ENCODE measurements at places on chromosomes 3 and 15.

- no peak for DNase-seq
Observed at GRCh38 chr3:15399970-15400369, 27.4 kb downstream of the METTL6 start.

DNA sequence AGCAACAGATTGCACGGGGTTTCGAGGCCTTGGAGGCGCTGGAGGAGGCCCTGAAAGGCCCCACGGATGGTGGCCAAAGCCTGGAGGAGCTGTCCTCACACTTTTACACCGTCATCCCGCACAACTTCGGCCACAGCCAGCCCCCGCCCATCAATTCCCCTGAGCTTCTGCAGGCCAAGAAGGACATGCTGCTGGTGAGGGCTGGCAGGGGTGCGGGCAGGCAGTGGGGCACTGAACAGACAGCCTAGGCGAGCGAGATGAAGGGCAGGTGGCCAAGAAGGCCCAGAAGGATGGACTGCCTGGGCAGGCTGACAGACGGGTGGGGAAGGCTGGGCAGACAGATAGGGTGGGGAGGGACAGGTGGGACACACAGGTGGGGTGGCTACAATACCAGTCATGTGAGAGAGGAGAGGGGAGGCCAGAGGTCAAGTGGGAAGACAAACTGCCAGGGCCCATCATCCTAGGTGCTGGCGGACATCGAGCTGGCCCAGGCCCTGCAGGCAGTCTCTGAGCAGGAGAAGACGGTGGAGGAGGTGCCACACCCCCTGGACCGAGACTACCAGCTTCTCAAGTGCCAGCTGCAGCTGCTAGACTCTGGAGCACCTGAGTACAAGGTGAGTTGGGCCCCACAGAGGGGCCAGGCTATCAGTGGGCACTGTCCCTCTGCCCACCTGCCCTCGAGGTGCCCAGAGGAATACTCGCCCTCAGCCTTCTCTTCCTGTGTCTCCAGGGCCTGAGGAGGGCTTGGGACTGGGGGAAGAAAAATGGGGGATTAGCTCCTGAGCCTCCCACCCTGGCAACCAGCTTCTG is 3.1 kb downstream of the PARP3 start:
- DNase-seq: no peak

DNA sequence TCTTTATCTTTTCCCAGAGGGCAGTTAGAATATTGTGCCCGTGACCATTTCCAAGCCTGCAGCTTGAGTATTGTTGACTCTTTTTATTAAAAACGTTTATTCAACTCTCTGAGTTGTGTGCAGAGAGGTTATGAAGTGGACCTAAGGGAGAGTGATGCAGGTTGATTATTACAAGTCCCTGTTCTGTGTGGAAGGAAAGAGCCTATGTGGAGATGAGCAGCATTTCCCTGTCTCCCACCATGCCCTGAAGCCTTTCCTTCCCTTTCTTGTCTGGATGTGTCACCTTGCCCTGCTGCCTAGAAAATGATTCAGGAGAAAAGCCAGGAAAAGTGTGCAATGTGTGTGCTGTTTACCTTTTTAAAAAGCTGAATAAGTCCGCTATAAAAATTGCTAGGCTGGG is 19.4 kb downstream of the ZPLD1 start:
- DNase-seq: no peak

DNA sequence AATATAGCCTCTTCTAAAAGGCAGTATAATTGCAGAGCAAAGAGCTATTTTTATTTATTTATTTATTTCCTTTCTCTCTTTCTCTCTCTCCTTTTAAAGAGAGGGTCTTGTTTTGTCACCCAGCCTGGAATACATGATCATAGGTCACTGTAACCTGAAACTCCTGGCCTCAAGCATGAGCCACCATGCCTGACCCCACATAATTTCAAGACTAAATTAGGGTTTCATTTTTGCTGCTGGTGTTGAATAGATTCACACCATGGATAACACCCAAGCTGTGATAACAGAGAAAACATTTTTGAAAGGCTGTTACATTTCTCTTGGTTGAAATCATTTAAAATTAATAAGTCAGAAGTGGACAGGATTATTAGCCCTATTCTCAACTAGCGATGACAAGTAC is 131.6 kb downstream of the LEKR1 start:
- DNase-seq: no peak

DNA sequence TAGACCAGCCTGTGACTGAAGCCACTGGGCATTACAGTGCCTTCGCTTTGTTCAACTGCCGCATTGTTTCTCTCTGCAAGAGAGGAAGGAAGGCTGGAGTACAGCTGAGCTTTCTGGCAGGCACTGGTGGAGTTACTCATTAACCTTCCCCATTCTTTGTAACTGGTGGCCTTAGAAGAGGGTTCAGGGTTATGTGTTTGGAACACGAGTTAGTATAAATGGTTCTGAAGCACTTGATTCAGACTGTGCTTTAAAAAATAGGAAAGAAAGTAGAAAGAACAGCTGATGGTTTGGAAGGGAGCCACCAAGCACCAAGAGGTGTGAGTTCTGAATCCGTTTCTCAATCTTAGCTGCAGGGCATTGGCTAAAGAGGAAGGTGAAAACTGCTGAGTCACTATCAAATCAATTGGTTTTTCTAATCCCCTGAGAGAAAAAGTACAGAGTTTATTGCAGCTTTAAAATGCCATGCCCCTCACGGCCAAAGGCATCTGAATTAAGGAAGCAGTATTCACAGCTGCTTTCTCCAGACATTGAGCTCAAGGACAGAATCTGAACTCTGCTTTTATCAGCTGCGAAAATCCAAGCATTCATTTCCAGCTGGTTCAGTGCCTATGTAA is 3.6 kb downstream of the HGD start:
- peak; percentile 84 for DNase-seq

All from adrenal gland (tissue), 19 donors.